AG04450 (cell line): ENCODE measurements at places on chromosomes 5 and 9. TPM values are rescaled to one million over a fixed set of nuclear protein-coding genes. Genes with fewer than 3 reads are reported as not detected.

OTP gene
- not detected in 2 replicates for polyA plus RNA-seq

CDC37L1 gene
- polyA plus RNA-seq: 9.7 and 13.4 TPM in 2 replicates

C1QTNF3 gene
- 0.74 and 1.2 TPM in 2 replicates for polyA plus RNA-seq

ADAMTS6 gene
- 21.3 and 22.5 TPM in 2 replicates for polyA plus RNA-seq

COL23A1 gene
- not detected in 2 replicates for polyA plus RNA-seq

SH2D3C gene
- not detected in 2 replicates for polyA plus RNA-seq

ELP1 gene
- polyA plus RNA-seq: 29.9 and 30.0 TPM in 2 replicates

SPINK6 gene
- not detected in 2 replicates for polyA plus RNA-seq

NR2F1-AS1 gene
- 25.5 and 29.9 TPM in 2 replicates for polyA plus RNA-seq

CDC20B gene
- polyA plus RNA-seq: not detected in 2 replicates

PCDHA1 gene
- polyA plus RNA-seq: 0.06 and 0.09 TPM in 2 replicates

MARCHF3 gene
- polyA plus RNA-seq: 6.7 and 6.8 TPM in 2 replicates

GABRA6 gene
- not detected in 2 replicates for polyA plus RNA-seq

RORB gene
- polyA plus RNA-seq: not detected in 2 replicates

GFRA3 gene
- polyA plus RNA-seq: 0.11 TPM in 1 of 2 replicates, not detected in the other

SPDL1 gene
- polyA plus RNA-seq: 14.0 and 22.7 TPM in 2 replicates

AQP7 gene
- polyA plus RNA-seq: 0.11 and 0.33 TPM in 2 replicates

FAM193B gene
- polyA plus RNA-seq: 28.7 and 30.1 TPM in 2 replicates

PCDHB13 gene
- polyA plus RNA-seq: 0.60 and 0.73 TPM in 2 replicates

KIF12 gene
- not detected in 2 replicates for polyA plus RNA-seq

RNF183 gene
- polyA plus RNA-seq: not detected in 2 replicates

AGXT2 gene
- polyA plus RNA-seq: not detected in 2 replicates

CCL27 gene
- polyA plus RNA-seq: not detected in 2 replicates

SLC6A19 gene
- not detected in 2 replicates for polyA plus RNA-seq

ST8SIA4 gene
- polyA plus RNA-seq: 0.02 TPM in 2 replicates

WNT8A gene
- polyA plus RNA-seq: not detected in 2 replicates

FGFR4 gene
- polyA plus RNA-seq: 5.8 and 6.8 TPM in 2 replicates
